Hepatocyte (in vitro differentiated cells): ENCODE measurements at places on chromosomes 7 and 10. TPM values are rescaled to one million over a fixed set of nuclear protein-coding genes. Genes with fewer than 3 reads are reported as not detected.
A peak's percentile ranks its signal among the peaks of the same experiment; 100 is the strongest.

STRA8 gene
- not detected in 2 replicates for total RNA-seq

STRIP2 gene
- total RNA-seq, result 1.1 and 1.4 TPM in 2 replicates

SMIM30 gene
- total RNA-seq, result 92.0 and 103 TPM in 2 replicates

DNA sequence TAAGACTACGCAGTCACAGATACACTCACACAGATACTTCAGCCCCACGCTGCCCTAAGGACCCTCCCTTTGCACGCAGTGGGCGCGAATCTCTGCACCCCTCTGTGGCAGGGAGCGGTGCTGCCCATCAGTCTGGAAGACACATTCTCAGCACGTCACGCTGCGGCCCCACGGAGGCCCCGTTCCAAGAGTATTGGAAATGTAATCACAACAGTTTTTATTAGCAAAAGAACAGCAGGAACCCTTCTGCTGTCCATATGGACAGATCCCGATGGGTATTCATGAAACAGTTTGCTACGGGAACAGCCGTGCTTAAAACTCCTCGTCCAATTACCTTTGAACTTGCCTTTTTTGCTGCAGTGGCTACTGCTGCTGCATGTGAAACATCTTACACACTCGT, 131.0 kb downstream of the RPS24 start:
- DNase-seq, result no peak
- no peaks in the 10 kb centered on the region for H3K27me3 ChIP-seq
- H3K4me3 ChIP-seq, result no peak overlapping the region
- peaks cover 3% of the 10 kb centered on the region for H3K4me1 ChIP-seq
- H3K27ac ChIP-seq, result no peak overlapping the region

DNA sequence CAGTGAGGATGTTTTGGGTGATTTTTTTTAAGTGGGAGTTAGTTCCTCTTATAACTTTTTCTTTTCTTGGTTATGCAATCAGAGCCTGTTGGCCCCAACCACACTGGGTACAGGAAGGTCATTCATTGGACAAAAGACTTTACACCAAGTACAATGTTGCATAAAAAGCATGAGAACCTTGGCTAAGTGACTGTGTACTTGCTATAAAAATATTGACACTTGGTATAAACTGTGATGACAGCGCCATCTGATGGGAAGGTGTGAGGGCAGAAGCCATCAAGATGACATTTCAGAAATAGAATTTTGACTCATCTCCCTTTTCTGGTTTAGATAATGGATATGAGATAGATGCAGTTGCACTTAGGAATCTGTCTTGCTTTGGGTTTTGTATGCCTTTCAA, 126.4 kb upstream of the CCDC6 start:
- no peak overlapping the region for H3K4me3 ChIP-seq
- peak; percentile 68 for DNase-seq
- H3K27me3 ChIP-seq, result no peaks in the 10 kb centered on the region
- H3K27ac ChIP-seq, result no peak overlapping the region
- peaks cover 10% of the 10 kb centered on the region for H3K4me1 ChIP-seq

GRCh38 chr7:18020138-18020715, 7.4 kb downstream of the PRPS1L1 start:
- peaks cover 3% of the 10 kb centered on the region for H3K4me1 ChIP-seq
- no peak overlapping the region for H3K4me3 ChIP-seq
- H3K36me3 ChIP-seq, result no peaks in the 10 kb centered on the region
- DNase-seq, result no peak

DNA sequence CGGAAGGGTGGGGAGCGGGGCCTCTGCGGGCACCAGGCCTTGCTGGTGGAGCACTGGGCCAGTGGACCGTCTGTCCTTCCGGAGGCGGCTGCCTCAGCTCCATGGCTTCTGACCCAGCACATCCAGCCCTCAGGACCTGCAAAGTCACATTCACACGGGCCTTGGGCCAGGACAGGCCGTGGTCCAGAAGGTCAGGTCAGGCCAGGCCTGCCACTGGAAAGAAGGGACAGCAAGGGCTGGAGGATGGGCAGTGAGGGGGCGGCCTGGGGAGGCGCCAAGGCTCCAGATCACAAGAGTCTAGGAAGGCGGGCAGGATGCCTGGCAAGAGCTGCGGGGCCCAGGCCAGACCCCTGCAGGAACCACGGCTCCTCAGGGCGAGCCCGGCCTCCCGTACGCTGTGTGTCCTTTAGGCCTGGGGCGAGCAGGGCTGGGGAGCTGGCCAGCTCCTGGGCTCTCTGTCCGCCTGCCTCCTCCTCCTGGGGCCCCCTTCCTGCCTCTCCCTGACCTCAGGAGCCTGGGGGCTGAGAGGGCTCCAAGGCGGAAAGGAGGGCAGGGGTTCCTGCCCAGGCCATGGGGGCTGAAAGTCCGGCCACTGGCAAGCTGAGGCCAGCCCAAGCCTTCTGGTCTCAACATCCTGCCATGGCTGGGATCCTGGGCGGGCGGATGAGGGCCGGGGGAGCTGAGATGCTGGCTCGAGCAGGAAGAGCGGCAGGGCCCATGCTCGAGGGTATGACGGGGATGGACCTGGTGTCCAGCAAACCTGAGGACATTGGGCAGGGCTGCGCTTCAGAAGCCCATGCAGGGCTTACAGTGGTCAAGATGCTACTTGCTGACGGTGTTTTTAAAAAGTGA, 225.8 kb downstream of the ELFN1 start:
- no peak overlapping the region for H3K27ac ChIP-seq
- no peaks in the 10 kb centered on the region for H3K4me1 ChIP-seq
- H3K4me3 ChIP-seq, result no peak overlapping the region
- no peak for DNase-seq
- no peaks in the 10 kb centered on the region for H3K36me3 ChIP-seq

GRCh38 chr7:90772410-90772809, 176.3 kb downstream of the CDK14 start:
- DNase-seq, result no peak
- H3K27ac ChIP-seq, result no peak overlapping the region
- H3K4me3 ChIP-seq, result no peak overlapping the region
- no peaks in the 10 kb centered on the region for H3K36me3 ChIP-seq

DNA sequence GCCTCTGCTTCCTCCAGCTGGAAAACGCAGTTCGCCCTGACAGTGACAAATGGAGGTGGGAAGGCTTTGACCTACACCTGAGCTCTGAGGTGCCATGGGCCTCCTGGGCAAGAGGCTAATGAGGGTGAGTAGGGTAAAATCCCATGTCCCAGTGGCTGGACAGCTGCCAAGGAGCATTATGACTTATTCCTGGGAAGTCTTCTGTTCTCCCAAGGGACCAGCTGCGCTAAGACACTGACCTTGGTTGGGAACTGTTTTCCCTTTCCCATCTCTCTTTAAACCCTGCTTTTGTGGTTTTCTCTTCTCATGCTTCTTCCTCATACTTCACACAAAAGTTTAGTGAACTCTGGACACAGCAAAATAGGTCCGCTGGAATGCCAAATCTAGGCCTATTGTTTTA, 72.6 kb downstream of the COPG2 start:
- DNase-seq, result peak; percentile 5
- no peak overlapping the region for H3K27ac ChIP-seq
- H3K36me3 ChIP-seq, result no peaks in the 10 kb centered on the region

- no peak overlapping the region for H3K4me3 ChIP-seq
- no peak for DNase-seq
- H3K36me3 ChIP-seq, result peaks cover 6% of the 10 kb centered on the region
- H3K27me3 ChIP-seq, result no peaks in the 10 kb centered on the region
- no peaks in the 10 kb centered on the region for H3K4me1 ChIP-seq
These were observed 34.5 kb downstream of the DNAJB6 start for GRCh38 chr7:157371296-157371695.

DNA sequence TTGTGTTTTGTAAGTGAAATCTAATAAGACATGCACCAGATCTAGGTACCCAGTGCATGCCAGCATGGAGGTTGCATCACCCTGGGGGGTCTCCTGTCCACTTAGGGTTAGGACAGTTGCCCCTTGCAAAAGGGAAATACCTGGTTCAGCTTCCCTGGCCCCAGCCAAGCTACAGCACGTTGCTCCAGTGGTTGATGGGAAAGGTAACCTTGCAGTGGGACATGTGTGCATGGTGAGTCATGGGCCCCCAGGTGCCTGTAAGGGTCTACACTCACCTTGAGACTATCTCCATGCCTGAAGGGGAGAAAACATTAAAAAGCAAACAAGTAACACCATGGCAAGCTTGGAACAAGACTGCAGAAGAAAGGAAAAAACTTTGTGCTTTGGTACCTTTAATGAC, 143.9 kb downstream of the LSM5 start:
- no peaks in the 10 kb centered on the region for H3K36me3 ChIP-seq
- H3K4me1 ChIP-seq, result no peaks in the 10 kb centered on the region
- H3K4me3 ChIP-seq, result no peak overlapping the region
- H3K27ac ChIP-seq, result no peak overlapping the region
- DNase-seq, result no peak

DNA sequence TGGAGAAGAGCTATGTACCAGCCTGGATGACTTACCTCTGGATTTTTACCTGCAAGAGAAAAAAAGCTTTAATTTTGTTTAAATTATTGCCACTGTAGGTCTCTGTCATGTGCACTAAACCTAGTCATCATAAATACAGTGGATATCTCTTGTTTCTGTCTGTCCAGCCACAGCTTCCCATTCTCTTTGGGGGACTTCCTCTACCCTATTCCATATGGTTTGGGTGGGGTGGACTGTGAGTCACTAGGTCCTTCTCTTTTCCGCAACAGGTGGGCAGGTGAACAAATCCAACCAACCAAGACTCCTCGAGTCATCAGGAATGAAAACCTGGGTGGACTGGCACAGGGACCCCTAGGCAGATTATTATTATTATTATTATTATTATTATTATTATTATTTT, 87.3 kb upstream of the CYTH3 start:
- DNase-seq, result no peak
- H3K27ac ChIP-seq, result no peak overlapping the region
- no peak overlapping the region for H3K4me3 ChIP-seq
- no peaks in the 10 kb centered on the region for H3K36me3 ChIP-seq

- H3K27ac ChIP-seq, result no peak overlapping the region
- DNase-seq, result no peak
- H3K4me1 ChIP-seq, result no peaks in the 10 kb centered on the region
- H3K36me3 ChIP-seq, result no peaks in the 10 kb centered on the region
- H3K4me3 ChIP-seq, result no peak overlapping the region
These were observed 67.0 kb upstream of the PLXDC2 start for GRCh38 chr10:19749185-19749729.
